Left lobe of liver (tissue), 2 donors: ENCODE measurements at places on chromosomes 12 and 14.

GRCh38 chr12:98780261-98780660 lies 135.2 kb downstream of the APAF1 start:
- no peak for DNase-seq

DNA sequence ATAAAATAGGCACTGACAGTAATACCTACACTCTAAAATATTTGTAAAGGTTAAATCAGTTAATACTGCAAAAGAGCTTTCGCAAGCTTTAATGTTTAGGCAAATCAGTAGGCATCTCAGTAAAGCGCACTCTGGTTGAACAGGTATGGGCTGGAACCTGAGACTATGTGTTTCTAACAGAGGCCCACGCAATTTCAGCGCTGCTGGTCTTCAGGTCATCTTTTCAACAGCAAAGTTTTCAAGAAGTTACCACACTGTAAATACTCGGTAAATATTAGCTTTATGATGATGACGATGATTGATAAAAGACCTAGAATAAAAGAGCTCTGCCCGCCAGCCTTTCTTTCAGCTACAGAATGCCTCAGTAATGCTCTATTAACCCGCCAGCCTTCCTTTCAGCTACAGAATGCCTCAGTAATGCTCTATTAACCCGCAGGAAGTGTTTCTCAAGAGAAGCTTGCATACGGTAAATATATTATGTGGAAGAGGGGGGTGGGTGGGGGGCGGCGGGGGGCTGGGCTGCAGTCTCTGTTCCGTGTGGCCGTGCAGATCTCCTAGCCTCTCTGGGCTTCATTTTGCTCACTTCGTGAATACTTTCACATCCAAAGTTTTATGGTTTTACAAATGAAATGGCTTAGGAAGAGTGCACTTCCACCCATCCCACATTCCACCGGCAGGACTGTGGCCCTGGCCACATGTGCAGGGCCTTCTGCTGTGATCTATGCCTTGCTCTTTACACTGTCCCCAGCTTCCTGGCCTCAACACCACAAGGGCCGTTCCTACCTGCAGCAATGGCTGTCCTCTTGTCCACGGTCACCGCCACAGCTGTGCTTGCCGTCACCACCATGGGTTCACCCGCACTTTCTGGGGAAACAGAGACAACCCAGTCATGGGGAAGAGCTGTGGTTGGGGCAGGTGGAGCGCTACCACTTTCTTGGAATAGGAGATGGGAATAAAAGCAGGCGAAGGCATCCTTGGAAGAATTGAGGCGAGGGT lies 19.9 kb downstream of the LRTM2 start:
- DNase-seq: no peak

DNA sequence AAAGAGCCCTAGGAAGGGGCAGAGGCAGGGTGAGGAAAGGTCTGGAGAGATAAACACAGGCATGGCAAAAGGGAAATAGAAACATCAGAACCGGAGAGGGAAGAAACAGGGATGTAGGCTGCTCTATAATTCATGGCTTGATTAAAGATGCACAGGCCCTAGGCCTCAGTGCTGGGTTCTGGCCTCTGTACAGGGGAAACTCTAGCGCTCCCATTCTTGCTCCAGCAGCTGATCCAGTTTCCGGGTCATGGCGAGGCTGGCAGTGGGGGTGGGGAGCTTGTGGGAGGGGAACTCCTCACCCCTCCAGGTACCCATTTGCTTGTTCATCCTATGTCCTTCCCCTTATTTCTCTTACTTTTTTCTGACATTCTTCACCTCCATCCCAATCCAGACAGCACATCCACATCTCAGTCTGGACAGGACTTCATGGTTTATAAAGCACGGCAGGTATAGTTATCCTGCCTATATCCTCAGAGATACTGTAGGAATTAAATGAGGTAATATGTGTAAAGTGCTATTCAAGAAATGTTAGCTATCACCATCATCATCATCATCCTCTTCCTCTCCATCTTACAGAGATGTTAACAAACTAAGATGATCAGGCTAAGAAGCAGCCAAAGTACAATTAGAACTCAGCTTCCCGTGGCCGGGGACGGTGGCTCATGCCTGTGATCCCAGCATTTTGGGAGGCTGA lies 8.0 kb upstream of the GPR84 start:
- DNase-seq: no peak

GRCh38 chr12:81819991-81820633 lies 61.0 kb upstream of the PPFIA2 start:
- no peak for DNase-seq

GRCh38 chr14:104689109-104689880 lies at the start of gene INF2:
Gene INF2, plus strand, starts transcription at chr14:104689618. Its CDS starts 11,748 bp downstream, at chr14:104701366.
- peak; percentile 83 for DNase-seq

- DNase-seq: no peak
Observed at GRCh38 chr12:86389949-86390348, 133.8 kb upstream of the MGAT4C start.

DNA sequence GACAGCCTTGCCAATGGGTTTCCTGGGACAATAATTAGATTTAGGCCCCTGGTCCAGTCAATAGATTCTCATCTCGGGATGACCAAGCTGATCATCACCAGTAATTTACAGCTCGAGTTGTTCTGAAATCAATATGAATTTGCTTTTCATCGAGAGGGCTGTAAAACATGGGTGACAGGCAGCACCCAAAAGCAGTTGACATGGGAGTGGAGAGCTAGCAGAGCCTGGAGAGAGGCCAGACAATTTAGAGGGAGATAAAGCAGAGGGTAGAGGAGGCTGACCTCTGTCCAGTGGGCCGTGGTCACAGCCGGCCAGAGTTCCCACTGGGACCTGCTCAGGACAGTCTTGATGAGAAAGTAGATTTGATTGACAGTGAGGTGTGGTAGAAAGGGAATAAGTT lies 157.3 kb downstream of the ASCL4 start:
- no peak for DNase-seq

GRCh38 chr14:40981247-40981646 lies 625.4 kb upstream of the LRFN5 start:
- no peak for DNase-seq

GRCh38 chr12:132285991-132286681 lies 43.3 kb downstream of the GALNT9 start:
- peak; percentile 57 for DNase-seq

DNA sequence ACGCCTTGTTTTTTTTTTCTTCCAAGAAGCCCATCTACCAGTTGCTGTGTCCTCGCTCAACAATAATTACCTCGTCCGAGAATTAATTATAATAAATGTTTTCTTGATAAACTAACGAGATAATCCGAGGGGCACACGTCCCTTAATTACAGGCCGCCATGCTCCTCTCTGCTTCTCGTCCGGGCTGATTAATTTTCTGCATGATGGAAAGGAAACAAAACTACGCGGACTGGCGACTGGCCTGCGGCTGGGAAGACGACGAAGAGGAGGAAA lies 2.2 kb downstream of the OTX2 start:
- DNase-seq: no peak

DNA sequence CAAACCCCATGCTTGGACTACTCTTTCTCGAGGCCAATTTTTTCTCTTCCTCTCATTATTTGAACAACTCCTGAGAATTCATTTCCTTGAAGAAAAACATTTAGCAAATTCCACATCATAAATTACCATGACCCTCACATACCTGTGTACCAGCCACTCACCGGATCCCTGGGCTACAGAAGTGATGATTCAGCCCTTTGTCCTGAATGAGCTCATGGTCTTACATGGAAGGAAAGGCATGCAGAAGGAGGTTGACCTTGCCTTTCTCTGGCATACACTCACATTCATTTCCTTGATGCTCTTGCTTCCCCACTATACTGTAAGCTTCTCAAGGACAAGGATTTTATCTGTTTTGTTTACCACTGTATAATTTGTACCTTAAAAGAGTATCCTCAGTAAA lies 191.5 kb downstream of the SLC5A8 start:
- DNase-seq: no peak

- no peak for DNase-seq
Observed at GRCh38 chr14:32587461-32587860, 258.4 kb downstream of the AKAP6 start.

DNA sequence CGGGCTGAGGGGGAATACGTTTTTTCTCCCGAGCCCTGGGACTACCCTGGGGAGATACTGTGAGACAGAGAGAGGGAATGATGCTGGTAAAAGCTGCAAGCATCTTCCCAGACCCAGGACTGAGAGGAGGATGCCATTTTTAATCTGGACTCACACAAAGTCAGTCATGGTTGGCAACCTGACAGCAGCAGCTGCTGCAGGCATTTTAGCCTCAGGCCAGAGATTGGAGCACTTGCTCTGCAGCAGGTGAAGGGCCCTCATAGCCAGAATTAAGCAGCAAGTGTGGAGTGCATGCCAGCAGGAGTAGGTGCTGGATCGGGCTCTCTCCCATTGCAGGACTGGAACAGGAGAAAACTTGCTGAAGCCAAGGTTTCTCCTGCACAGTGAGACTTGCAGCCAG lies 361.1 kb upstream of the CLEC14A start:
- DNase-seq: no peak

GRCh38 chr12:27595231-27595642 lies 71.2 kb downstream of the PPFIBP1 start:
- no peak for DNase-seq

DNA sequence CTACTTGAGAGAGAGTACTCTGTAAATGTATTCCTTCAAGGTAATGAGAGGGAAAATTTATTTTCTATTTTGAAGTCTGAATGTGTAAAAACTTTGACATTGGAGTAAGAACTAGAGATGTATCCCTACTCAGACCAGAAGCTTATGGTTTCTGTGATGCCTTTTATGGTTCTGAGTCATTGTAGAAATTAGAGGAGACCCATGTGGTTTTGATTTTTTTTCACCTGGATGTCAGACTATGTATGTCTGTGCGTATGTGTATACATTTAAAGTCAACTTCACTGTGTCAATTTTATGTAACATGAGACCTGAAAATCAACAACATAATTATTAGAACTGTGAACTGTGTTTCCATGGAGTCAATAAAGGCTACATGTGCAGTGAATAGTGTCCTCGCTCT lies 302.0 kb downstream of the TRHDE start:
- DNase-seq: no peak

GRCh38 chr14:74542056-74542685 lies 48.6 kb downstream of the ISCA2 start:
- no peak for DNase-seq

DNA sequence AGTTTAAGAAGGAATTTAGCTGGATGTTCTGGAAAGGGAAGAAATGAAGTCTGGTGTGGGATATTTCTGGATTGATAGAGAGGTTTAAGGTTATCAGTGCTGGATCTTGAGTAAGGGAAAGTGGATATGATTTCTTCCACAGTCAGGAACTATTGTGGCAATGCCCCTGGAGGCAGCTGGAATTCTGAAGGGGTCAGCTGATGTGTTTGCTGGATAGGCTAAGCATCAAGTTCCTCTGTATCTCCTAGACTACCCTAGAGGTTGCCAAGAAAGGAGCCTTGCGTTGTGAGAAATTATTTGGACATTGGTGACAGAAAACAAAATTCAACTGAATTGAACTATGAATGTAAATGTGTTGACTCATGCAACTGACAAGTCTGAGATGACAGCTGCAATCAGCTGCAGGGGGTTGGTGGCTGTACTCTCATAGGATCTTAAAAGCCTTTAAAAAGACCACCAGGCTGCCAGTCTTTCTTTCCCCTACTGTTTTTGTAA lies 244.4 kb downstream of the ATXN7L3B start:
- no peak for DNase-seq

GRCh38 chr14:79011091-79011919 lies 841.1 kb downstream of the NRXN3 start:
- no peak for DNase-seq

DNA sequence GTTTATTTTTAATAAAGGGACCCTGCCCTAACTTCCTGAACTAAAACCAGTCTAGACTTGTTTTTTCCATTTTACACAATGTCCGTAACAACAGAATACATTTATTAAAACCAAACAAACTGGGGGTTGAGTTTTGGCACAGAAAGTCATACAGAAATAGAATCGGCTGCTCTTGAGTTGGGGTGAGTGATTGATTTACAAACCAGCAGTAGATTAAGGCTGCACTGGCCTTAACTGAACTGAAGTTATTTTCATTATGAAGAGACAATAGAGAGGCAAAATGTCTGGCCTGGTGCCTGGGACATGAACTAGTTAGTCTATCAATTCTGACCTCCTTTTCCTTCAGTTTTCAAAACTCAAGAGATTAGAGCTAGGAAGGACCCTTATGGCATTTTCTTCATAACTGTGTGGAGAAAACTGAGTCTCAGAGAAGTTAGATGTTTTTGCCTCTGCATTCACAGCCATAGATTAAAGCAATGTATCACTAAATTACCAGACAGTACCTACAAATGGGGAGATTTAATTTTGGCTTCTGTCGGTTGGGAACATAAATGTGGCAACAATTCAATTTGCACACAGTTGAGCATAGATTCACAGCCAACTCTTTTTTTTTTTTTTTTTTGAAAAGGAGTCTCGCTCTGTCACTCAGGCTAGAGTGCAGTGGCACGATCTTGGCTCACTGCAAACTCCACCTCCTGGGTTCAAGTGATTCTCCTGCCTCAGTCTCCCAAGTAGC lies 19.8 kb upstream of the MGP start:
- no peak for DNase-seq

- no peak for DNase-seq
Observed at GRCh38 chr12:128339631-128340030, 72.7 kb downstream of the TMEM132C start.

DNA sequence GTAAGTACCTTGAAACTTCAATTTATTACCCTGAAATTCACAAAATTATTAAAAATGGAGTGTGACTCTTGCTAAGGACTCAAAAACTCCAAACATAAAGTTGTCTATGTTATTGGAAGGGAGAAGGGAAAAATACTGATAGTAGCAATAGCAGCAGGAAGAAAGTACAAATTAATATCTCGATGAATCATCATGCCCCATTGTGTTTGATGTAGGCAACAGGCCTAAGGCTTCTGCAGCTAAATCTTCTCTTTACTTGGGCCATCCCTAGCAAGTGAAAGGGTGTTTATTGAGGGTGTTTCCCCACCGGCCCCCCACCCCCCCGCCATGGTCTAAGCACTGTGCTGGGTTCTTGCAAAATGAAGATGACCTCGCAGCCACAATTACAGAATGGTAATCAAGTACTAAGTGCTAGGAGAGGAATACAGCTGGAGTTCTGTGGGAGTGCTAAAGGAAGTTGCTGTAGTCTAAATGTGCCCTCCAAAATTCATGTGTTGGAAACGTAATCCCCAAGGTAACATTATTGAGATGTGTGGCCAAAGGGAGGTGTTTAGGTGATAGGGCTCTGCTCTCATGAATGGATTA lies 76.5 kb downstream of the SNAPC1 start:
- DNase-seq: no peak

GRCh38 chr12:105064564-105065178 lies 19.6 kb downstream of the ALDH1L2 start:
- DNase-seq: no peak

GRCh38 chr14:60649875-60650372 lies 647 bp upstream of the SIX1 start:
- DNase-seq: no peak
